ENCODE measurements at places on chromosomes 12 and 14. TPM values are rescaled to one million over a fixed set of nuclear protein-coding genes. Genes with fewer than 3 reads are reported as not detected.

Gene CNPY2
- 150 TPM for polyA plus RNA-seq

Gene C12orf50
- polyA plus RNA-seq = not detected

Gene ZC2HC1C
- 2.7 TPM for polyA plus RNA-seq

Gene P2RX7
- polyA plus RNA-seq = not detected

Gene MGP
- 0.30 TPM for polyA plus RNA-seq

Gene C12orf54
- not detected for polyA plus RNA-seq

Gene PIK3C2G
- polyA plus RNA-seq = not detected

Gene BCL11B
- polyA plus RNA-seq = 0.42 TPM

Gene ABHD12B
- polyA plus RNA-seq = not detected

Gene COPS7A
- polyA plus RNA-seq = 51.2 TPM

Gene CEP170B
- polyA plus RNA-seq = 13.1 TPM

Gene CMTM5
- polyA plus RNA-seq = not detected

GRCh38 chr12:130828895-130829294, 10.2 kb downstream of the STX2 start:
- no peak for DNase-seq

- no peak for DNase-seq
These were observed 12.3 kb downstream of the ZFP36L1 start for GRCh38 chr14:68780358-68781160.

GRCh38 chr14:86779416-86779815, 1213.6 kb downstream of the GALC start:
- DNase-seq = no peak

- no peak for DNase-seq
These were observed 27.5 kb downstream of the AMN start for GRCh38 chr14:102949801-102950451.

DNA sequence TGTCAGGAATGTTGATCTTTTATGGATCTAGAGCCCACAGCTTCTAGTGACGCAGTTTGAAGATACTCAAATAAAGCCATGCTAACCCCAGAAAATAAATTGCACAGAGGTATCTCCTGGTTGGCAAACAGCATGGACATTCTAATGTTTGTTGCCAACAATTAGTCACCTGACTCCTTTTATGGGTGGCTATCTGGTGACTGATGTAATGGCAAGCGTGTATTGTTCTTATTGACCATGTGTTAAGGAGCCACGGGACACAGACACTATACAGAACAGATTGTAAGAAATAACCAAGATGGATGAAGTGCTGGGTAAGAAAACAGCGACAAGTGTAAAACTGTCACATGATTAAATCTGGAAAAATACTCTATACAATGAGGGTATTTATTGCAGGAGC, 401.3 kb upstream of the PDE3A start:
- DNase-seq = peak; percentile 29

- DNase-seq = peak; percentile 25
These were observed 41.9 kb upstream of the FKBP4 start for GRCh38 chr12:2752676-2753371.

DNA sequence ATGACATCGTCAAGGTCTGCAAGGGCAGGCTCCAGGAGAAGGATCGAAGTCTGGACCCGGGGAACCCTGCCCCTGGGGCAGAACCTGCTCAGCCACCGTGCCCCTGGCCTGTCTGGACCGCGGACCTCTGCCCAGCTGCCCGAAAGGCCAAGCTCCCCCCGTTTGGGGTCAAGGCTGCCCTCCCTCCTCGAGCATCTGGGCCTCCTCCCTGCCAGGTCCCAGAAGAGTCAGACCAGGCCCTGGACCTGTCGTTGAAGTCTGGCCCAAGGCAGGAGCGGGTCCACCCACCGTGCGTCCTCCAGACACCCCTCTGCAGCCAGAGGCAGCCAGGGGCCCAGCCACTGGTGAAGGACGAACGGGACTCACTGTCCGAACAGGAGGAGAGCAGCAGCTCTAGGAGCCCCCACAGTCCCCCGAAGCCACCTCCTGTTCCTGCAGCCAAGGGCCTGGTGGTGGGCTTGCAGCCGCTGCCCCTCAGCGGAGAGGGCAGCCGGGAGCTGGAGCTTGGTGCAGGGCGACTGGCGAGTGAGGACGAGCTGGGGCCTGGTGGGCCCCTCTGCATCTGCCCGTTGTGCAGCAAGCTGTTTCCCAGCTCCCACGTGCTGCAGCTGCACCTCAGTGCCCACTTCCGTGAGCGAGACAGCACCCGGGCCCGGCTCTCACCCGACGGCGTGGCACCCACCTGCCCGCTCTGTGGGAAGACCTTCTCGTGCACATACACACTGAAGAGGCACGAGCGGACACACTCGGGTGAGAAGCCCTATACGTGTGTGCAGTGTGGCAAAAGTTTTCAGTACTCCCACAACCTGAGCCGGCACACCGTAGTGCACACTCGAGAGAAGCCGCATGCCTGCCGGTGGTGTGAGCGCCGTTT, 856 bp downstream of the ZBTB42 start:
- no peak for DNase-seq

GRCh38 chr12:62259993-62260732, at the start of gene USP15:
USP15 (plus strand) TSS chr12:62260404; CDS start chr12:62260415, 11 bp downstream.
- peak; percentile 99 for DNase-seq

DNA sequence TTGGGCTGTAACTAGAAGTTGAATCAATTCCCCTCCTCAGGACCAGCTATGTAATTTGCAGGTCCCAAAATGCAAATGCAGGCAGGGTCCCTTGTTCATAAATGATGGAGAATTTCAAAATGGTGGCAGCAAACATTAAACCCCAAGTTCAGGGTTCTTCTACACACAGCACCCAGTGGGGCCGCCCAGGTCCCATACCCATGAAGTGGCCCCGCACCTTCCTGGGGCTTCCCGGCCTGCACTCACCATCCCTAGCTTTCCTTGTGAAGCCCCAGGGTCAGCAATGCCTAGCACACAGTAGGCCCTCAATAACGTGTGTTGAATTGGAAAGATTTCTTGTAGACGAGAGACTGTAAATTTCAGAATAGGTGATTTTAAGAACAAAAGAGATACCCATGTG, 76.0 kb downstream of the NTF3 start:
- DNase-seq = no peak

DNA sequence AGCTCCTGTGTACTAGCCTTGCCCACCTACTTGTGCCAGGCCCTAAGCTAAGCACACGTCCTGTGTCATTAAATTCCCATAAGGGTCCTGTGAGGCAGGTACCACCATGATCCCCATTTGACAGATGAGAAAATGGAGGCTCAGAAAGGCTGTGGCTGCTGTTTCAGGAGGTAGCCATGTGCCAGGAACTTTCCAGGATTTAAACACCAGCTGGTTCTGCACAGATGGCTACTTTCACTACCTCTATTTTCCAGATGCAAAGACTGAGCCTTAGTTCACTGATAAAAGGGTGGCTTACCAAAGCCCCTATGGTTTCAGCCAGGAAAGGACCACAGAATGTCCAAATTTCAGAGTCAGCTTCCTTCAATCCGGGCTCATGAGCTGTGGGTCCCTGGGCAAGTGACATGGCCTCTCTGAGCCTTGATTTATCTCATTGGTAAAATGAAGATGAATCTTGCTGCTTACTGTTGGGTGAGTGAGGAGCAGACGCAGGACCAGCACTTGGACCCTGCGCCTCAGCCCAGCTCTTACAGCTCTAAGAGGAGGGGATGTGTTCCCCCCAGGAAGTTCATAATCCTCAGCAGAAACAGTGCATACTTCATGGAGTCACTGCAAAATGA, 23.5 kb downstream of the CMKLR1 start:
- no peak for DNase-seq

GRCh38 chr12:71461787-71462328, 22.3 kb downstream of the LGR5 start:
- DNase-seq = no peak

GRCh38 chr12:51759175-51759574, 89.3 kb downstream of the FIGNL2 start:
- DNase-seq = no peak

GRCh38 chr12:2492236-2492635, 302.5 kb upstream of the FKBP4 start:
- DNase-seq = no peak

DNA sequence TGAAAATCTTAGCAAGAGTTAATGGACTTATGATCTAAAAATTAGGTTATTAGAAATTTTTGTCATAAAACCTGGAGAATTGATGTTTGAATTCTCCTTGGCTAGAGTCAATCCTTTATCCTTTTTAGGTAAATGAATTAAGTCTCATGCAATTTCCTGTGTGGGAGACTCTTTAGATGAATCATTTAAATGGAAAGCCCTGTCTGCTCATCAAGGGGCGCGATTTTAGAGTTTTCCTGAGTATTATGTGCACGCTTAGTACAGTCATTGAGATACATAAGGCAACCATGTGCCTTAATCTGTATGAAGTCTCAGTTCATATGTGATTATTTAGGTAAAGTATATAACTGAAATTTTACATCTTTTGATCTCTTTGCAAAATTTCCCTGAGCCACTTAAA, 974.7 kb downstream of the NRXN3 start:
- DNase-seq = no peak

All from A549 (cell line).